B cell (primary cell): ENCODE measurements at places on chromosomes 13 and 19. TPM values are rescaled to one million over a fixed set of nuclear protein-coding genes. Genes with fewer than 3 reads are reported as not detected.
A peak's percentile ranks its signal among the peaks of the same experiment; 100 is the strongest.

GRCh38 chr13:59332966-59333365 lies 830.8 kb downstream of the DIAPH3 start:
- no peak overlapping the region for H3K4me3 ChIP-seq
- no peaks in the 10 kb centered on the region for H3K36me3 ChIP-seq
- no peaks in the 10 kb centered on the region for H3K4me1 ChIP-seq
- H3K27me3 ChIP-seq: no peaks in the 10 kb centered on the region
- no peak overlapping the region for H3K27ac ChIP-seq

- peaks cover 11% of the 10 kb centered on the region for H3K4me1 ChIP-seq
- no peak overlapping the region for H3K27ac ChIP-seq
- H3K4me3 ChIP-seq: no peak overlapping the region
These were observed 2.7 kb upstream of the TPGS1 start for GRCh38 chr19:504616-505015.

DNA sequence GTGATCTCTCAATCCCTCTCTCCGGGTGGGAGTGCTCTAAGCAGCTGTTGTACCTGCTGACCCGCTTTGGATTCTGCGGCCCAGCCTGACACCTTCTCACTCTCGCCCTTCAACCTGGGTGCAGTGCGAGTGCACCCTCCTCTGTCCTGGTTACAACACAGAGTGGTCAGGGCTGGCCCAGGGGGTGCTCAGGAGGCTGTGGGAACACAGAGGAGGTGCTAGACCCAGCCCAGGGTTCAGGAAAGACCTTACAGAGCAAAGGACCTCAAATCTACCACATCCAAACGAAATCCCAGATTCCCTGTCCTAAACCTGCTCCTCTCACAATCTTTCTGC lies 23.7 kb downstream of the ZNF175 start:
- peak overlapping the region; percentile 92 for H3K4me3 ChIP-seq
- no peaks in the 10 kb centered on the region for H3K27me3 ChIP-seq
- H3K36me3 ChIP-seq: no peaks in the 10 kb centered on the region
- peak overlapping the region; percentile 55 for H3K27ac ChIP-seq
- DNase-seq: peak; percentile 27
- H3K4me1 ChIP-seq: peaks cover 18% of the 10 kb centered on the region

- H3K27me3 ChIP-seq: no peaks in the 10 kb centered on the region
- no peak overlapping the region for H3K4me3 ChIP-seq
- H3K36me3 ChIP-seq: no peaks in the 10 kb centered on the region
- no peak overlapping the region for H3K27ac ChIP-seq
These were observed 386.2 kb downstream of the IRS2 start for GRCh38 chr13:109400209-109400608.

DNA sequence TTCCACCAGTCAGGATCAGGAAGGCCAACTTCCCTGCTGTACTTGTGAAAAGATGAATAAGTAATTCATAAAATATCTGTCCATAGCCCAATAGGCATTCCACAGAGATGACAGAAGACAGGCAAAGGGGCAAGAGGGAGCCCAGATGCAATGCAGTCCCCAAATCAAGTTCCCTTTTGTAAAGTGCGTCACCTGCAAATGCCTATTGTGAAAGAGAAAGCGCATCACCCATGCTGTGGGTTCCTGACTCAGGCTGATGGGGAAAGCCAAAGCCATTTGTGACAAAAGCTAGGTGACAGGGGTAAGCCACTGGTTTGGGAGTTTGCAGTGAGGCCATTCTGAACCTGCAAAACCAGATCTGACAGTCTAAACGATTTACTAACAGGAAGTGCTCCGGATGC lies 157.5 kb upstream of the ZNF536 start:
- no peaks in the 10 kb centered on the region for H3K36me3 ChIP-seq
- DNase-seq: no peak

DNA sequence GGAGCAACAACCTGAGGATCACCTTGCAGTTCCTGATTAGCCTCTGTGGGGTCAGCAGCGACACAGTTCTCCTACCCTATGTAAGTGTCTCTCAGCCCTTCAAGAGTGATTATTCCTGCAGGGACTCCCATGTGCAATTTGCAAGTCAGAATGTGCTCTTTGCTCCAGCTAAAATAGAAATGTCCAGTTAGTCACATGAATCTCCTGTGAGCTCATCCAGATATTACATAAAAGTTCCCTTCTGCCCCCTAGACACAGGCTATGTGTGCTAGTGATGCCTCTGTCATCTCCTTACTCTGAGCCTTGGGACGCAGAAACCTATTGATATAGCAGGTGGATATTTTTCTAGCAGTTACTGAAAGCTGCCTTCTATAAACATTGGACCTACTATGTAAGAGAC lies 105.5 kb downstream of the ZAR1L start:
- H3K4me3 ChIP-seq: no peak overlapping the region
- H3K27me3 ChIP-seq: no peaks in the 10 kb centered on the region
- DNase-seq: no peak

Gene CYP2A6
- total RNA-seq: not detected in 2 replicates

DNA sequence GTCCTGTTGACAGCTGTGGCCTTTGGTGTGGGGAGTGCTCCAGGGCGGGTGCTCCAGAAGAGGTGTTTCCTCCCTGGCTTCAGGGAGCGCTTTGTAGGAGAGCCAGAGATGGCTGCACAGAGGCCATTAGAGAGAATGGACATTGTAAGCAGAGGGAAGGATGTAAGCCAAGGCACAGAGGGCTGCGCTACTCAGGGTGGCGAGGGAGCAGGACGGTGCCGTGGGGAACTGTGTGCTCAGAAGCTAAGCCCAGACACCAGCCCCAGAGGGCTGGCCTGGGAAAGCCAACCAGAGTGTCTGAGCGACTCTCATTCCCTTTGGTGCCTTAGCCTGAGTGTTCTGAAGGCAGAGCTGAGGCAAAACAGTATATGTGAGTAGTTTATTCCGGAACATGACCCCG lies 92.2 kb downstream of the TSHZ3 start:
- no peaks in the 10 kb centered on the region for H3K27me3 ChIP-seq
- no peak overlapping the region for H3K4me3 ChIP-seq
- no peak for DNase-seq
- H3K36me3 ChIP-seq: no peaks in the 10 kb centered on the region
- H3K27ac ChIP-seq: no peak overlapping the region

Gene CEACAM3
- total RNA-seq: not detected in 2 replicates

Gene KLK14
- total RNA-seq: 0.59 and 0.63 TPM in 2 replicates

Gene ZNF554
- total RNA-seq: 5.9 TPM in 2 replicates

DNA sequence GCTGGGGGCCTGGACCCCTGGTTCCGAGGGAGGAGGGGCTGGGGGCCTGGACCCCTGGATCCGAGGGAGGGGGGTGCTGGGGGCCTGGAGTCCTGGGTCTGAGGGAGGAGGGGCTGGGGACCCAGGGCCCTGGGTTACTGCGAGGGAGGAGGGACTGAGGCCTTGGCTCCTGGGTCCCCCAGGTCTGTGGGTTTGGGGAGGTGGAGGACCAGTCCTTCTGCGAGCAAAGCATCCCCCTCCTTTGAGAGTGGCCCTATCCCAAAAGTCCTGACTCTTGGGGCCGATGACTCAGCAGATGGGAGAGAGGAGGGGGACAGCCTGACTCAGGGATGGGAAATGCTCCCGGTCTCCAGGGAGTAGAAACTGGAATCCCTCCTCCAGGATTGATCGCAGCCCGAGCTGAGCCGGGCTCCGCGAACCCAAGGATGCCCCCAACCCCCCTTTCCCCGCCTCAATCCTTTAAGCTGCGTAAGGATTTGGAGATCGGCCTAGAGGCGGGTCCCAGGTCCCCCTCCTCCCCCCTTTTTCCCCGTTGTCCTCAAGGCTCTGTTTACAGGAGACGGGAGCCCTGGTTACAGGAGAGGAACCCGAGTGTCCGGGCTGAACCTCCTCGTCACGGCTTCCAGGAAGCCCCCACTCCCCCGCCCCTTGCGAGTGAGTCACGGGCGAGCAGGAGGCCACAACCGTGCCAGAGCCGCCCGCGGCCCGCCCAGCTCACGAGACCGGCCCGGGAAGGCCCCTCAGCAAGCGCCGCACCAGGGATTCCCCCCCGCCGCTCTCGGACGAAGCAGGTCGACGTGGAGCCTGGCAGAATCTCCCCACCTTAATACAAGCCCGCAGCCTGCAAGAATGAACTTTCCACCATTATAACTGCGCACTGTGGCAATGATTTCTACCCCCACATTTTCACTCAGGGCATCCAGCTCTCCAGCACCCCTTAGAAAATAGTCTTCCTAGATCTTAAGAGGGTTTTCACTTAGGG lies 3.0 kb upstream of the ZFP36 start:
- DNase-seq: peak; percentile 98
- peak overlapping the region; percentile 78 for H3K4me3 ChIP-seq
- H3K27ac ChIP-seq: peak overlapping the region; percentile 100
- no peaks in the 10 kb centered on the region for H3K36me3 ChIP-seq
- peaks cover 59% of the 10 kb centered on the region for H3K4me1 ChIP-seq
- H3K27me3 ChIP-seq: no peaks in the 10 kb centered on the region

Gene PNMA8A
- not detected in 2 replicates for total RNA-seq

DNA sequence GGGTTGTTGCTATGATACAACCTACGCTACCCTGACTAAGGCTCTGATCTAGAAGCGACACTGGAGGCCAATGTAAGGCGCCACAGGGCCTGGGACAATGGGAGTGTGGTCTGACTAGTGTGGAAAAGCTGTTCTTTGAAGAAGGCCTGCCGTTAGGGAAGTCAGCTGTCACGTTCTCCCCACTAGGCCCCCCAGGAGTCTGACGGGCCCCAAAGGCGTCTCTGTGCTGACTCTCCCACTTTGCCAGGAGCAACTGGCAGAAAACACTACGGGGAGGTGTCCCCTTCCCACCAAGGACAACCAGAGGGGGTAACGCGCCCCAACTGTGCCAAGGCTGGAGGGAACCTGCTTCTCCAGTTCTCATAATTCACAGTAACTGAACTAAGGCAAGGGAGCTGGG lies 25.3 kb upstream of the EIF3G start:
- H3K27ac ChIP-seq: no peak overlapping the region
- no peak for DNase-seq
- H3K36me3 ChIP-seq: peaks cover 1% of the 10 kb centered on the region

- no peak for DNase-seq
- H3K27me3 ChIP-seq: no peaks in the 10 kb centered on the region
- H3K27ac ChIP-seq: no peak overlapping the region
- no peaks in the 10 kb centered on the region for H3K36me3 ChIP-seq
- H3K4me3 ChIP-seq: no peak overlapping the region
- H3K4me1 ChIP-seq: peaks cover 13% of the 10 kb centered on the region
These were observed 859 bp downstream of the ZNF433 start for GRCh38 chr19:12034620-12035019.

DNA sequence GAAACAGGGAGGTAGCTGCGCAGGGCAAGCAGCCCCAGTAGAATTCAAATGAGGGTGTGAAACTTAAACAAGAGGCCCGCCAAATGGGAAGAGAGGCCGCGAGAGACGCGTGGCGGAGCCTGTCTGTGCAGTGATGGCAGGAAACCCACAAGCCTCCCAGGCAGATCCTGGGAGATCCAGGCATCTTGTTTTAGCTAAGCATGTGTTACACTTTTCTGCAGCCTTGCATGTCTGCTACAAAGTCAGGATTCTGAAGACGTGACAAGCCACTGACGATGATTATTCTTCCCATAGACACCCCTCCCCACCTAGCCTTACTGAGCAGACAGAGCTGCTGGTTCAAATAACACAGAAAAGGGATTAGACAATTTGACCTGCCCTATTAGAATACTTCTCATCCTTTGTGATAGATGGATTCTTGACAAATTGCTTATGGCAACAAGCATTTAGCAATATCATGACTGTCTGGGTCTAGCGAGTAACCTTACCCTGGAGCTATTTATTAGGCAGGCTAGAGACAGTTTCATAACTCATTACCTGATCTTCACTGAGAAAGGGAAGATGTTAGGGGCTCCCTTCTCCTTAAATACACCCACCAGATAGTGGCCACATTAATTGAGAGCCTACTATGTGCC lies 185.2 kb upstream of the IRS2 start:
- H3K27me3 ChIP-seq: no peaks in the 10 kb centered on the region
- no peaks in the 10 kb centered on the region for H3K4me1 ChIP-seq

Gene DGKH
- 0.67 and 1.1 TPM in 2 replicates for total RNA-seq

DNA sequence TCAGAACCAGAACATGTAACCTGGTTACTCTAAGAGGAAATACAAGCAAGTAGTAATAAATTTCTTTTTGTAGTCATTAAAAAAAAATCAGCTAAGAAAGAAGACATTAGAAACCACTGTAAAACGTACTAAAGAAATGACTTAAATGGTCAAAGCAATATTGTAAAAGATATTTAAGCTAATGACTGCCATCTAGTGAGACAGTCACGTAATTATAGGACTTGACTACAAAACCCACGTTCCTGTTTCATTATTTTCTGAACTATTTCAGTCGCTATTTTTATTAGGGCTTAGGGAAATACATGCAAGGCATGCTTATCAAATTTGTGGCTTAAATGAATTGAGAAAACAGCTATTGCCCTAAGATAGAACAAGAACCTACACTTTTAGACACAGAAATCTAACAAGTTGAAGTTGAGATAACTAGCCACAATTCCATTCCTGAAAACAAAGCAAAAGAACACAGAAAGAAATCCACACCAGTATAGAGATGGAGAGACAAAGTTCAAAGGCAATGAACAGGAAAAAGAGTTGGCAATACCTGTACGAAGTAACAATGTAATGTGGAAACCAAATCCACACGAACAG lies 17.9 kb downstream of the ALG5 start:
- no peaks in the 10 kb centered on the region for H3K4me1 ChIP-seq
- peak; percentile 46 for DNase-seq
- no peak overlapping the region for H3K27ac ChIP-seq
- no peak overlapping the region for H3K4me3 ChIP-seq

Gene ZNF66
- total RNA-seq: 25.0 and 27.7 TPM in 2 replicates

GRCh38 chr19:45045671-45046353 lies 7.0 kb downstream of the CLASRP start:
- H3K4me3 ChIP-seq: no peak overlapping the region
- H3K4me1 ChIP-seq: peaks cover 68% of the 10 kb centered on the region
- DNase-seq: no peak
- peak overlapping the region; percentile 25 for H3K27ac ChIP-seq
- H3K36me3 ChIP-seq: peaks cover 63% of the 10 kb centered on the region

Gene LACC1
- 4.1 and 5.3 TPM in 2 replicates for total RNA-seq

GRCh38 chr13:77423296-77423695 lies 96.4 kb upstream of the MYCBP2 start:
- DNase-seq: no peak
- no peaks in the 10 kb centered on the region for H3K36me3 ChIP-seq
- H3K27me3 ChIP-seq: no peaks in the 10 kb centered on the region
- H3K27ac ChIP-seq: no peak overlapping the region
